Hematopoietic multipotent progenitor cell treated with erythropoietin and hydrocortisone succinate and interleukin-3 and kit ligand, for 8 days (in vitro differentiated cells): ENCODE measurements at places on chromosomes 3 and 15.
A peak's percentile ranks its signal among the peaks of the same experiment; 100 is the strongest.

DNA sequence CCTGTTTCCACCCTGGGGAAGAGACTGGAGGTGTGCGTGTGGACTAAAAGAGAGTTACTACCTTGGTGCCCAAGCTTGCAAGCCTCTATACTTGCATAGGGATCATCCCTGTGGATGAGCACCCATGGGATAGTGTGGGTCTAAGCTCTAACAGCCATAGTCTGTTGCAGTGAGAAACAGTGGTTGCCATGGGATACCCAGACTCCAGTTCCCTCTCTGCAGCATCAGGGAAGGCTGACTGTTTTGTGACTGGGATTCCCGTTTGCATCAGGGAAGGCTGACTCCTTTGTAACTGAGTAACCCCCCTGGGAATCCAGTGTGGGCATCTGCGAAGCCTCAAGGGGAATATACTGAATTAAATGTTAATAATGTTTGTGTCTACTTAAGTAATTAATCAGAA is 196.1 kb downstream of the ZNF621 start:
- DNase-seq, result no peak

DNA sequence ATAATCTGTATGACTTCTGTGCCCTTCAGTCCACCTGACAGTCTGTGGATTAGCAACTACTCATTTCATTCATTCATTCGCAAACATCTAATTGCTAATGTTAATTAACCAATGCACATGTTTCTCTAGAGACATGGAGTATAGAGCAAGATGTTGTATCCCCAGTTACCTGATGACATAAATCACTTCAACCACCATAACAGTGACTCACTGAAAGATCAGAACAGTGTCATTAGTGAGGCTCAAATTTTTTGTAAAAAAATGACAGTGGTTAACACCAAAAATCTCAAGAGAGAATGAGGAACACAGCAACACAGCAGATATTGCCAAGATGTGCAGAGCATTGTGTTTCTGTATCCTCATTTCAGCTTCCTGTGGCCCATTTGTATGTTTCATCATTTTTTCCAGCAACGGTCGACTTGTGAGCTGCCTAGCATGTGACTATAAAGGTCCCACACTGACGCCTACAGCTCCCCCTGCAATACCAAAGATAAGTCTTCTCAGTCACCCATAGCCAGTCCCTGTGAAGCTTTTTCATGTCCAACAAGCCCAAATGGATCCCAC is 3.7 kb upstream of the PLD1 start:
- peak; percentile 89 for DNase-seq

DNA sequence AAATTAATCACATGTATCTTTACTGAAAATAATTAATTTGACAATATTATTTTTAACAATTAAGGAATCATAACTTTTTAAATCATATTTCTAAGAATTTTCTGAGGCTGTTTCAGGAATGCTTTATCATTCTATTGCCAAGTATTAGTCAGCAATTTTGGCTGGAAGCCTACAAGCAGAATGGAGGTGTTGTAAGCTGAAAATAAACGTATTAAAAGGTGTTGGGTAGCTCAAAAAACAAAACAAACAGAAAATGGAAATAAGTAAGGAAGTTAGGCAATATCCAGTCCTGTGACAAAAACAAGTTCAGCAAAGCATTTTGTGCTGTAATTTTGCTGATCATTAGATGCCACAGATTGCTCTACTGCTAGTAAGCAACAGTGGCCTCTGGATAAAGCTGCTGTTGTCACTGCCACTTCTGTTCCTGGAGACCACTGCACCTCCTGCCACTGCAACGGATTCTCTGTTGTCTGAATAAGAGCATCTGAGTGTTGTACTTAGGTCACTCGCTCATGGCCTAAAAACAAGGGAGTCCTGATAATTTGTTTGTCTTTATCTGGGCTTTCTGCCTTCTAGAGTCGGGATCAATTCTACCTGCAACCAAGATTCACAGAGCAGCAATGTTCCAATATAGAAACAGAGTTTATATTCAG is 63.5 kb upstream of the SLITRK3 start:
- DNase-seq, result peak; percentile 11

- DNase-seq, result no peak
Measured at GRCh38 chr15:89051875-89052274, 36.4 kb upstream of the ABHD2 start.

GRCh38 chr15:98035577-98036010 is 75.1 kb downstream of the ARRDC4 start:
- no peak for DNase-seq

DNA sequence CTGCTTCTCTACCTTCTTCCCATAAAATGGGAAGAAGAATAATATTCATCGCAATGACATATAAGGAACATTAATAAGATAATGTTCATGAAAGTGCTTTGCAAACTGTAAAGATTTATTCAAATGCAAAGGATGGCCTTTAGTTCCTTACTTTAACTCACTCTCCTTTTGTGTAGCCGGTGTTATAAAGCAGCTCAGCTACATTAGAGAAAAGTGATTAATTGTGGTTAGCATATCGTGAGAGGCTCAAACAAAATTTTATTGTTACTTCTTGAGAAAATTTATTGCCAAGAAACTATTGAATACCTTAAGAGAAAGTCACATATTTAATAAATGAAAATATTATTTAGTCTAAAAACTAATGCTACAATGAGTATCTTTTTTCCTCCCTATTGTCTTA is 250.7 kb upstream of the NR2E3 start:
- DNase-seq, result no peak

GRCh38 chr3:33629219-33629618 is 88.8 kb downstream of the CLASP2 start:
- DNase-seq, result no peak

GRCh38 chr15:43150191-43150929 is 17.0 kb downstream of the TMEM62 start:
- no peak for DNase-seq

DNA sequence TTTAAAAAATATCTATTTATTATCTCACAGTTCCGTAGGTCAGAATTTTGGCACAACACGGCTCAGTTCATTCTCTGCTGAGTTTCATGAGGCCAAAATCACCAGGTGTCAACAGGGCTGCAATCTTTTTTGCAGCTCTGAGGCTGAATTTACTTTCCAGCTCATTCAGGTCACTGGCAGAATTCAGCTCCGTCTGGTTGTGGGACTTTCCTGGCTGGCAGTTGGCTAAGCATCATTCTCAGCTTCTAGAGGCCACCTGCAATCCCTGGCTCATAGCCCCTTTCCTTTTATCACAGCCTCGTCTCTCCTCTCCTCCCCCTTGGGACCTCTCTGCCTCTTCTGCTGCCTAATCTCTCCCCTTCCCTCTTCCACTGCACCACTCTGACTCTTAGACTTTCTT is 174.0 kb upstream of the WNT5A start:
- DNase-seq, result no peak

- DNase-seq, result peak; percentile 4
Measured at GRCh38 chr15:62165104-62165792, at the start of gene C2CD4B. Gene C2CD4B (minus strand): TSS chr15:62165285. CDS start chr15:62164984, 301 bp downstream.

GRCh38 chr3:99972380-99973104 is 141.8 kb downstream of the FILIP1L start:
- no peak for DNase-seq

- no peak for DNase-seq
Measured at GRCh38 chr15:33453761-33454160, 143.0 kb downstream of the RYR3 start.

DNA sequence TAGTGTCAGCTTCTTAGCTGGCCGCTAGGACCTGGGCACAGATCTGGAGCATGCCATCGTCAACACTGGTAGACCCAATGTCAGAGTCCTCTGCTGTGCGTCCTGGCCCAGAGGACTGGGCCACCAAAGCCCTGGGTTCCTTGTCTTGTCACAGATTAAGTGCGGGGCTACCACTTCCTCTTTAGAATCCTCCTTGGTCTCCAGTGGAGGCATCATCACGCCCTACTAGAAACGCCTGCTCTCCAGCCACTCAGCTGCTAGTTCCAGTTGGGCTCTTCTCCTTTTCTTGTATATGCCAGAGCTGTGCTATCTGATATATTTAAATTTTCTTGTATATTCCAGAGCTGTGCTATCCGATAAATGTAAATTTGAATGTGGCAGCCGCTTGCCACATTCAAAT is 11.2 kb downstream of the PPCDC start:
- DNase-seq, result no peak

DNA sequence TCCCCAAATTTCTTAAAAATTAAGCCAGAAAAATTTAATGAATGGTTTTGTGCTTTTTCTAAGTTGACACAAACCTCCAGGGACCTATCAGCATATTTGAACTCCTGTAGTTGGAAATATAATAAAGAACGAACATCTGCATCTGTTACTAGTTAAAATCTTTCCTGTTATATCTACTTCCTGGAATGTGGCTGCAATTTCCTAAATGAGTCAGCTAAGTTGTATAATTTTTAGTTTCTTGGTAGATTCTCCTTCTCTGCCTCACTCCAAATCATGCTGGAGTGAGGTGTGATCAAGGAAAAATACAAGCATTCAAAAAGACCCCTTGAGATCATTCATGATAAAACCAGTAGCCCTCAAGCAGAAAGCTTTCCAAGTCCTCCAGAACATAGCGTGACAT is 106.2 kb upstream of the MCTP2 start:
- no peak for DNase-seq

DNA sequence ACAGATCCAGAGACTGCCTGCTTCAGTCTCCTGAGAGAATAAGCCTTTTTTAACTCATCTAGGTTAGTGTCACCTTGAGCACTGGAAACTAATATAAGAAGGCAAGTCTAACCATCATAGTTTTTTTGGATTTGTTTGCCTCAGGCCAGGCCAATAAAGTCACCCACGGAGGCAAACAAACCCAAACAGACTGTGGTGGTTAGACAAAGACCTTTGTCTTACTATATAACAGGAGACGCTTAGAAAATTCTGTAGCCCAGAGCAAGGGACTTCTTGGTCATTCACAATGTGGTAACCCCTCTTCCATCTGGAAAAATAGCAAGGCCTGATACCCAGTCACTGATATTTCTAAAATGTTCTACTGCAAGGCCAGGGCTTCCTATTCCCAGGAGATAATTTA is 45.3 kb upstream of the PPP2R3A start:
- no peak for DNase-seq

DNA sequence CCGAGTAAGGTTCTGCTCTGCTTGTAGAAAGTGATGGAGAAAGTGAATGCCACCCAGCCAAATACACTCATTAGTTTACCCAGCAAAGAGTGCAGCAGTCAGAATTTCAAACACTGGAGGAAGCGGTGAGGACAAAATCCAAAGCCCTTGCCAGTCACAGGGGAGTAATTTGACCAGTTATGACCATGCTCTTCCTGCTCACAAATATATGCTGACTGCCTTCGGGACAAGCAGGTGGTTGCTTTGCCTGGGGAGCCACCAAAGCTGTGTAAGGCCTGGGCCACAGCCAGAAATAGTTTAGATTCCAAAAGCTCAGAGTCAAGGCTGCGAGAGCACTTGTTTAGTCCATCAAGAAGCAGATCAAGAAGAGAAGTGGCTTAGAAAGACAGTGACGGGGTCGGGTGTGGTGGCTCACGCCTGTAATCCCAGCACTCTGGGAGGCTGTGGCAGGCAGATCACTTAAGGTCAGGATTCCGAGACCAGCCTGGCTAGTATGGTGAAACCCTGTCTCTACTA is 51.0 kb upstream of the ATP13A3 start:
- DNase-seq, result no peak

DNA sequence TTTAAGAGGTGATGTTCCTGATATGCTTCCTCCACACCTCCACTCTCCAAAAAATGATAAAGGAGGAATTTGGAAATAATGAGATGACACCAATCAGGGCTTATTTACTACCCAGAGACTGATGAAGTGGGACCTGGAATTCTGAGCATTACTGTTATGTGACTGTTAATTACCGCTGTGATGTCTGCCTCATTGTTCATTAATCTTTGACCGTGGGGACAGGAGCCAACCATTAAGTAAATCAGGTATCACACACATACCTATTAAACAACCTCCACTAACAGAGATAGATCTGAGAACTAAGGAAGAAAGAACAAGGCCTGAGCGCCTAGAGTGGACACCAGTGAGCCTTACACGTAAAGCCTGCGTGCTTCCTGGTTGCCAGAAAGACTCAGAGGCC is 37.7 kb downstream of the ABHD5 start:
- no peak for DNase-seq

GRCh38 chr3:196995646-196996355 is 27.2 kb upstream of the PIGZ start:
- no peak for DNase-seq

DNA sequence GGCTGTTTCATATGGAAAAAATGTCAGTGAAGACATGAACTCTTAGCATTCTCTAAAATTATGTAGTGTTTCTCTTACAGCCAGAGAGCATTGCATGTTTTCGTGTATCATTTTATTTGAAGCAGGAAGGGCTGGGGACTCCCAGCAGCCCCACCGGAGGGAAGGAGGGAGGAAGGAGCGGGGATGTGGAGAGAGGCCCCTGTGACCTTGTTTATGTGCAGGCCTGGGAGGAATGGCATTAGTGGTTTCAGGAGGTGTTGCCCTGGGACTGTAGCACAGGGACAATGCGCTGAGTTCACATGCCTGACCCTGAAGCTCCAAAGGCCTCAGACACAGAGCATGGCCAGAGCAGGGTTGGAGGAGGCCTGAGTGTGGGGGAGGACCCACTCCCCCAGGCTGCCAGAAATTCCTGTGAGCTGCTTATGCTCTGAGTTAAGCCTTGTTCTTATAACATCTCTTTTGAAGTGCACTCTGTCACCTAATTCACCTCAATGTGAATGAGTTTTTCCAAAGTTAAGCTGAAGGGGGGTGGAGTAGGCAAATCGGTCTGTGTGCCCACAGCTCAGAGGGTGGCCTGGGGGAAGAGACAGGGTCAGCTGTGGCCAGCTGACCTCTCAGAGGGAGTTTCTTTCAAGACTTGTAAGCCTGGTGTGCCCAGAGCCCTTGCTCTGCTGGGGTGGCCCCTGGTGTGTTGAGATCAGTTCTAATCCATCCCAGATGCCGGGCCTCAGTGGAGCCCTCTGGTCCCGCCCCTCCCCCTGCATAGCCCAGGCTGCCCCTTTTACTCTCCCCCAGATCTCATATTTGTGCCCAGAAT is 3.9 kb upstream of the RNU6-1 start:
- no peak for DNase-seq

DNA sequence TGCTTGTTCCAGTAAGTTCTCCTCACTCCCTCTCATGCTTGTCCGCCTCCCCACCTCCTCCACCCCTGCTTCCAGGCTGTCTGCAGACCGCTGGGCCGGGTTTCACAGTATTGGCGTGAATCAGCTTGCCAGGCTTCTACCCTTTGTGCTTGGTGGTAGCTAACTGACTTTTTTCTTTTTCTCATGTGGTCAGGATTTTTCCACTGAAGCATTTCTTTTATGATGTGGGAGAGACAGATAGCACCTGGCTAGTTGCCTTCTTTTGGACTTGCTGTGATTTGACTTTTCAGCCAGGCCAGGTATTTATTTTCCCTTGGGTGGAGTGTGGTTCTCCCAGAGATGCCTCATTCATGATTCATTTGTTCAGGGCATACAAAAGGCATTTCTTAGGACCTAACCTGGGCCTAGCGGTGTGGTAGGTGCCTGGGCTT is 60.6 kb downstream of the ST6GAL1 start:
- DNase-seq, result no peak
